Bone marrow (tissue), 2 donors: ENCODE measurements at places on chromosomes 3 and 15.

DNA sequence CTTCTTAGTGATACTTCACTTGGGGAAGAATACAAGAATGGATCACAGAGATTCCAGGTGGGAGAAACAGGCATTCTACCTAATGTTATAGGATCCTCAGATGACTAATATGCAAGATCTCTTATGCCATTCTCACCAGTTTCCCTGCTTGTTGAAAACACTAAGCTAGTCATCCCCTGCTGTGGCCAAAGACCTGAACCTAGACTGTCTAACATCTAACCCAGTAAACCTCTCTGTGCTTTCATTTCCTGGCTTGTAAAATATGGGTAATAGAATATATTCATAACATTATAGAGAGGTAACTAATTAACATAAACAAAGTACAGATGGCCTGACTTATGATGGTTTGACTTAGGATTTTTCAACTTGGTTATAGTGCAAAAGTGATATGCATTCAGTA lies 776.3 kb downstream of the TUSC7 start:
- DNase-seq, result no peak

GRCh38 chr3:87796843-87797185 lies 262.0 kb downstream of the CGGBP1 start:
- DNase-seq, result no peak

GRCh38 chr3:90052425-90052950 lies 945.1 kb downstream of the EPHA3 start:
- no peak for DNase-seq

DNA sequence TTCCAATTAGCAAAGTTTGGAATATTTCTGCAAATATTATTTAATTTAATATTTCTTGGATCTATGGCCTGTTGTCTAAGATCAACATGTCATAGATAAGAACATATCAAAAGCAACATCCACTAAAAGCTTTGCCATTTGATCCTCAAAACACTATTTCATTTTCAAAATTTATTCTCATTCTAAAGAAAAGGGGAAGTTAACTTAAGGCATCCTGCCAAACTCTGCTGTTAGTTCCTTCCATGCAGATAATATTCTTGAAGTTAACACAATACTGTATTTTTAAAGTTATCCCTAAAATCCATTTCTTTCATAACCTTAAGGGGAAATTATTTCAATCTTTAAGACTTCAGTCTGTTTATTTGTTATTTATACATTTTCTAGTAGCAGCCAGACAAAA lies 28.2 kb upstream of the GBE1 start:
- DNase-seq, result peak; percentile 53

DNA sequence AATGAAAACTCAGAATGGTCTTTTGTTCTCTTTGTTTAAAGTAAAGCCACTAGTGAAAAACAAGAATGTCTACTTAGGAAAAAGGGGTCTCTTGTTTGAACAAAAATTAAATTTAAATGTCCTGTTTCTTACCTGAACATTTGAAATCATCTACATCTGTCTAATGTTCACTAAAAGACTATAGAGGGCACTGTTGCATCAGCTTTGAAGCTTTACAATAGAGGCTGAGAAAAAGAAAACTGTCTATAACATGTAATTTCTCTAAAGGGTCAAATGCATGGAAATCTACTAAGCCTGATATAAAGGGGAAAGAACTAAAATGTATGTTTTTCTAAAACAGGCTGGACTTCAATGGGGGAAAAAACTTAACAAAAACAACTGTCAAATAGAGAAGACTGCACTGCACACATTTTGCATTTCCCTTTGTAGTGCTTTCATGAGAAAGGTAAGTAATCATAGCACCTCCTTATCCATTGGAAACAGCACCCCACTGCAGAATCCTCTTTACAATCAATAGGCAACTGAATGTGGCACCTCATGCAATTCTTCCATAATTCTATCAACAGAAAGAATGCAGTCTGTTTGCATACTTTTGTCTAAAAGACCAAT lies 26.3 kb downstream of the DPH6 start:
- peak; percentile 20 for DNase-seq

- DNase-seq, result no peak
Observed at GRCh38 chr3:70771426-70772147, 459.1 kb upstream of the MDFIC2 start.

- no peak for DNase-seq
Observed at GRCh38 chr15:24678485-24678884, 2.9 kb downstream of the NPAP1 start.

GRCh38 chr3:172280406-172281051 lies 167.7 kb downstream of the GHSR start:
- no peak for DNase-seq

GRCh38 chr15:39495871-39496840 lies 84.7 kb upstream of the THBS1 start:
- no peak for DNase-seq

DNA sequence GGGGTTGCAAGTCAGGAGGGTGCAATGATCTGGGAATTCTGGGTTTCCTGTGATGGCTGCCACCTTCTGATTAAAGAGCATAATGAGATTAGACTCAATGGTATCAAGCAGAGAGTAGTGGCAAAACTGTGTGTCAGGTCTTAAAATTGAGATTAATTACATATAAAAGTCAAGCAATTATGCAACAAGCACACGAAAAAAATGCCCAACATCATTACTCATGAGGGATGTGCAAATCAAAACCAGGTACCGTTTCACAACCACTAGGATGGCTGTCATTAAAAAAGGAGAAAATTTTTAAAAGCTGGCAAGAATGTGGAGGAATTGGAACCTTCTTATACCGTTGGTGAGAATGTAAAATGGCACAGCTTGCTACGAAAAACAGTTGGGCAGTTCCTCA lies 205.0 kb downstream of the OSBPL10 start:
- no peak for DNase-seq

DNA sequence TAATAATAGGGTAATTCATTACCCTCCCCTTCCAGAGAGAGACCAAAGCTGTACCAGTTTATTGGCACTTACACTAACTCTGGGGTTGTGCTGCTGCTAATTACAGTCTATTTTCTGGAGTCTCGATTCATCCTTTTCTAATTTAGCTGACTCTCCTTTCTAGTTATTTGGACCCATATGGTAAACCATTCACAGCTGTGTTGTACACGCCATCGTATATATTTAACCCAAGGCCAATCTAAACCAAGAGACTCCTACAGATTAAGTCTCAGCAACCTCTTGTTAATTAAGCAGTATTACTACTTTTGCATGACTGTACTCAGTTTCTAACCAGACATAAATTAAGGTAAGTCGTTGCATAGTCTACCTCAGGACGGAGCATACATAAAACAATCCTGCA lies 22.5 kb downstream of the ANXA2 start:
- no peak for DNase-seq

GRCh38 chr15:48084759-48085590 lies 35.8 kb upstream of the SLC24A5 start:
- no peak for DNase-seq

DNA sequence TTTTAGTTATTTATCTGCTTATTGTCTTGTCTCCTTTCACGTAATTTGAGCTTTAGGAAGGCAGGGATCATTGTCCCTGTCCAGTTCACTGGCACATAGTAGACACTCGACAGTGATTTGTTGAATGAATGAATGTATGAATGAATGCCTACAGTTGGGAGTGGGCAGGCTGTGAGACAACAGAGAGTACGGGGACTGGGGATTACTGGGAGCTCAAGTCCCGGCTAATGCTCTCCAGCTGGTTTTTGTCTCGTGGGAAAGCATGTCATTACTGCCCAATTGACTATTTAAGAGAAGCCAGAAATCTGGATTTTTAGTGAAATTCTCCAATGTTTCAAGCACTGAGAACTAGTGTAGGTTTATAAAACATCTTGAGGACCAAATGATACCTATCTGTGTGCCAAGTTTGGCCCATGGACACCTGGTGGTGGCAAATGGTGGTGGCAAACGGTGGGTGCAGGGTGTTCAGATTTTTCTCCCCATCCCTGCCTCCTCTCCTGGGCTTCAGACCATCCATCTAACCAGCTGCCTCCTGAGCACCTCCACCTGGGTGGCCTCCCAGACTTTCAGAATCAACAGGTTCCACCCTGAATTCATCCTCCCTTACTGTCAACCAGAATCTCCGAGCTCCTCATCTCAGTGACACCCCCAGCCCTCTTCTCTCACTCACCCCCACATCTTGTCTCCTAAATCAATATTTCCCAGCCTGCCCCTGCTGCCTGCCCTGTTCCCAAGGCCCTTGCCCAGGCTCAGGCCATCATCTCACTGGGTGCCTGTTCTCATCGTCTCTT lies 36.2 kb upstream of the TRH start:
- no peak for DNase-seq

GRCh38 chr3:184339001-184339400 lies 1.6 kb downstream of the FAM131A start:
- no peak for DNase-seq

DNA sequence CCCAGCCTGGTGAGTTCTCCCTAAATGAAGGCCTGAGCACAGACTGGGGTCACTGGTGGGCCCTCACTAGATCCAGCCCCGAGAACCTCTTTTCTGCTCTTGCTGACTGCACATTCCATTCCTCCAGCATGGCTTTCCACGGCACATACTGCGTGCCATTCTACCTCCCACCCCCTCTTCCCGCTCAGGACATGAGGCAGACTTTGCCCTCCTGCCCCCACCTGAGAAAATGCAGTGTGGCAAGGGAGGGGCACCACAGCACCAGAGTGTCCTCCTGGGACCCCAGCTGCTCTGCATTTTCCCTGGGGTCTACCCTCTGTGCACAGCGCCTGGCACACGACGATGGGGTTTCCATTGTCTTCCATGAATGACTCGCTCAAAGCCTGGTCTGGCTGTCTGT lies 6.1 kb upstream of the SLCO2A1 start:
- no peak for DNase-seq

DNA sequence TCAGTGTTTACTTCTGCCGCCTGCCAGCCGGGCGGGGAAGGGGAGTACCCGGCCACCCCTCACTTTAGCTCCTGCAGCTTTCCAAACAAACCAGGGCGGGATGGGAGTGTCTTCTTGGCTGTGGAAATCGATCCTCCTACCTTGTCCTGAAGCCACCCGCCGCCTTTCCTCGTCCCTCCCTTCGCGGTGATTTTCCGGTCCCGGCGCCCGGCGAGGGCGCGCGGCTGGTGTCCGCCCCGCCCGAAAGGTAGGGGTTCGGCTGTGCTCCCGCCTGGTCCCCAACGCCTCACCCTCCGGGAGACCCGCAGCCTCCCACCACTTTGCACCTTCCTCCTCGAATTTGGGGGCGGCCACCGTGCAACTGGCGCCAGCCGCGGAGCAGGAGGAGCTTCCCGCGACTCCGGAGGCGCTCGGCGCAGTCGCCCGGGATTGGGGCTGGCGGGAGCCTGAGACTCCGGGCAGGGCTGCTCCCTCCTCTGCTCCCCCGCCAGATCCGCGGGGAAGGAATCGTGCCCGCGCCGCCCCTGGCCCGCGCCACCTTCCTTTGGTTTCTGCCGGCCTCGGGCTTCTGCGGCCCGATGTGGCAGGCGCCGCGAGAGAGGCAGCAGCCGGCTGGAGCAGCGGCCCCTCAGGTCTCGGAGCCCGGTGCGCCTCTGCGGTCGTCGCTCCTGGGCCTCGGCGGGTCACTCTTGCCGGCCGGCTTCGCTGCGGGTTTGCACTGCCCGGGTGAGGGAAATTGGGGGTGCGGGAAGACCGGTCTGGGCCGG lies 30.7 kb upstream of the ST3GAL6 start:
- DNase-seq, result no peak

GRCh38 chr15:67054676-67055075 lies 10.7 kb upstream of the SMAD3 start:
- DNase-seq, result no peak

- DNase-seq, result no peak
Observed at GRCh38 chr3:22318325-22318724, 567.3 kb upstream of the ZNF385D start.

GRCh38 chr15:79352206-79352605 lies 41.3 kb downstream of the TMED3 start:
- DNase-seq, result no peak

DNA sequence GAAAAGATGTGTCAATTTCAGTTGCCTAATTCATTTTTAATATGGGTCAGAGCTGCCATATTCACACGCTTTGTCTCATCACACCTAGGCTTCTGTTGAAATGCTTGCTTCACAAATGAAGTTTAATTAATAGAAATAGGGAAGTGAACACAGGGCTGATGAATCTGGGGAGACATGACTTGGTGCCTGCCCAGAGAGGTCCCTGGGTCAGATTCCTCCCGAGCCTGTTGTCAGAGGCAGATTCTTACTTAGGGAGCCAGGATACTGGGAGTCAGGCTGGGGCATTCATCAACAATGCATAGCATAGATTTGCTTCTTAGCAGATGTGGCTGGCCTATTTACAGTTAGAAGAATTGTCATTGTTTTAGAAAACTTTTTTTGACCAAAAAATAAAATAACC lies 90.6 kb downstream of the CACNA1D start:
- DNase-seq, result no peak

DNA sequence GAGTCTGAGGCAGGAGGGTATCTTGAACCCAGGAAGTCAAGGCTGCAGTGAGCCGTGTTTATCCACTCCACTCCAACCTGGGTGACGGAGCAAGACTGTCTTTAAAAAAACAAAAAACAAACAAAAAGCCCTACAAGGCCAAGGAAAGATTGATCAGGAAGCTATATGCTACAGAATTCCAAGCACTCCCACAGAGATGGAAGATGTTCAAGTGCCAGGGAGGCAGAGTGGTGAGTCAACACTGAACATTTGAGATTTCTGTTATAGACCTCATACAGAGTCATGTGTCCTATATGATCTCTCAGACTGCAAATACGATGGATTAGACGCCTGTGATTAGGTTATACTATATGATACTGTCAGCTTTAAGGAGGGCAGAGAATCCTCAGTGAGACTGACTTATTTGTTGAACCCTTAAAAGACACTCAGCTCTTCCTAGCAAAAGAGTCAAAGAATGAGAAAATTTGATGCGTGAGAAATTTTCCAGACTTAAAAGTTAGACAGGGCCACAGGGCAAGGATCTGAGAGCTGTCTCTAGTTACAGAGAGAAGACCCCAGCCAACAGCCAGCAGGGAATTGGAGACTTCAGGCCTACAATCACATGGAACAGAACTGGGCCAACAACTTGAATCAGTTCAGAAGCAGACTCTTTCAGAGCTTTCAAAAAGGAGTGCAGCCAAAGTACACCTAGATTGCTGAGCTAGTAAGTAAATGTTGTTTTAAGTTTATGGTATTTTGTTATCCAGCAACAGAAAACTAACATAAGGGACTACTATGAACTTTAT lies 107.6 kb downstream of the PIK3CB start:
- no peak for DNase-seq

DNA sequence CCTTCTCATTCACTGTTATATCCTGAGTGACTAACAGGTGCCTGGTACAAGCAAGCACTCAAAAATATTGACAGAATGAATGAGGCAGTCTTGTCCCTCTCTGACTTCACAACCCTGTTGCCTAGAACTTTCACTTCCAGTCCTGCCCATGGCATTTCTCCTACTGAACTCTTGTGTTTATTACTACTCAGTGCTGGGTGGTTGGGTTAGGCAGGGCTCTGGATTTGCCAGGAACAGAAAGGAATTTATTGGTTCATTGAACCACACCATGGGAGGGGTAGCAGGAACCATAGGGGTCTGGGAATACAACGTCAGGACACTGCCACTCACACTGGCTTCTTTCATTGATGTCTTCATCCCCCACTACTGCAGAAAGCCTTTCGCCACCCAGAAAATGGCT lies 41.9 kb upstream of the SEMA4B start:
- no peak for DNase-seq
